ENCODE measurements at places on chromosomes 16 and 17.

DNA sequence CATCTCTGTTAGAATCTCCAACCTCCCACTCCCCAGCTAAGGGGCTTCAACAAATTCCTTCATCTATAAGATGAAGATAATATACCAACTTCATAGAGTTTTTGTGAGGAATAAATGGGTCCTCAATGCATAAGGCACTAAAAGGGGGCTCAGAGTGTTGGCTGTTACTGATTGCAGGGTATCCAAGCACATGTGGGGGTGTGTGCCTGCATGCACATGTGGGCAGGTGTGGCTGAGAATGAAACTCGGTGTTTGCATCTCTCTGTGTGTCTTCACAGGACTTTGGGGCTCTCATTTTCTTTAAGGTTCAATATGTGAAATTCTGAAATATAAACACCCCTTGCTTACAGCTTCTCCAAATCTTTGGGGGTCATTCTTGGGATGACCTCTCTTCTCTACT is 4.1 kb upstream of the PPP1R9B start:
- no peak for DNase-seq

GRCh38 chr16:1288813-1289476 is 20.5 kb upstream of the UBE2I start:
- no peak for DNase-seq

- no peak for DNase-seq
Observed at GRCh38 chr17:81339191-81339533, 44.1 kb upstream of the SLC38A10 start.

GRCh38 chr16:4272114-4272956 is 488 bp downstream of the TFAP4 start:
- DNase-seq, result peak; percentile 65

- DNase-seq, result no peak
Observed at GRCh38 chr17:5781236-5781927, 197.1 kb upstream of the NLRP1 start.

DNA sequence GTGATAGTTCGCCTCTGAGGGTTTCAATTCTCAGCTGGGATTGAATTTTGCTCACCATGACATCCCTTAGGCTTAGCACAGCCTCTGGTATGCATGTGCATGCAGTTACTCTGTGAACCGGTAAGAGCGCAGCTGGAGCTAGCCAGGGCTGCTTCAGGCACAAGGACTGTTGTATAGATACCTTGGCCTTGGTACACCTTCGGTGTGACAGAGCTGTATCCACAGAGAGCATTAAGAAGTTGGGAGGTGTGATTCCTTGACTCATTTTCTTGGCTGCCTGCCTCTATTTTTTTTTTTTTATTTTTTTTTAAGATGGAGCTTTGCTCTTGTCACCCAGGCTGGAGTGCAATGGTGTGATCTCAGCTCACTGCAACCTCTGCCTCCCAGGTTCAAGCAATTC is 2.2 kb upstream of the NUTF2 start:
- peak; percentile 46 for DNase-seq

DNA sequence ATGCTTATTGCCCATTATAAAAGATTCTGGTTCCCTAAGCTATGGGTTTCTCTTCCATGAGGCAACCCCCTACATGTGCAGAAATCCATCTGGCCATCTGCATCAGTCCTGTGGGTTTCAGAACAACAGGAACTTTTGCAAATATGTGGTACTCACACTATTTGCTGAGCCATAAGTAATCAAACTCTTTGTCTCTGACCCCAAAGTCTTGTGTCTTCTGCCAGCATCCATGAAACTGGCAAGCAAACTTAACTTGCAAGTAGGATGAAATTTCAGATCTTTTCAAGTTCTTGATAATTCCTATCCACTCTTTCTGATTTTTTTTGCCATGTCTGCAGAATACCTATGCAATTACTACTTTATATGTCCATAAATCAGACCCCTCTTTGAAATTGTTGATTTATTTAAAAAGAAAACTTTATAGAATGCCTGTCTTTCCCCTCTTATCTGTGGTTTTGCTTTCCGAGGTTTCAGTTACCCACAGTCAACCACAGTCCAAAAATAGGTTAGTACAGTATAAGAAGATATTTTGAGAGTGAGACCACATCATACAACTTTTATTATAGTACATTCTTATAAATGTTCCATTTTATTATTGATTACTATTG is 158.4 kb upstream of the IRX3 start:
- peak; percentile 5 for DNase-seq

DNA sequence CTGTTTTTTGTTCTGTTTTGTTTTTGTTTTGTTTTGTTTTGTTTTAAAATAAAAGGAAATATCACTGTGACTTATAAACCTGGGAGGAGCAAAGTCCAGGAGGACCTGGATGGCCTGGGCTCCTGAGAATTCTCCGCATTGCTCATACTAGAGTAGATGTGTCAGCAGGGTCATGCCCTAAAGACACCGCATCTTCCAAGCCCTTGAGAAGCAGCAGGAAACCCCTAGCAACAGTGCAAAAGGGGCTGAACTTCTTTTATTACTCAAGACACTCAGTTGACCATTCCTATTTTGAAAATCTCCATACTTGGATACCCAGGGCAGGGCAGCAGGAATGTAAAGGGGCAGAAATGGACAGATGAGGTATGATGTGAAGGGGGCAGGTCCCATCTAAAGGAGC is 51.8 kb downstream of the SYT17 start:
- peak; percentile 12 for DNase-seq

- DNase-seq, result no peak
Observed at GRCh38 chr16:91484-91883, 13.5 kb downstream of the MPG start.

- no peak for DNase-seq
Observed at GRCh38 chr17:4728124-4728523, 3.1 kb upstream of the MED11 start.

GRCh38 chr17:2068031-2068518 is 13.2 kb downstream of the HIC1 start:
- peak; percentile 93 for DNase-seq

DNA sequence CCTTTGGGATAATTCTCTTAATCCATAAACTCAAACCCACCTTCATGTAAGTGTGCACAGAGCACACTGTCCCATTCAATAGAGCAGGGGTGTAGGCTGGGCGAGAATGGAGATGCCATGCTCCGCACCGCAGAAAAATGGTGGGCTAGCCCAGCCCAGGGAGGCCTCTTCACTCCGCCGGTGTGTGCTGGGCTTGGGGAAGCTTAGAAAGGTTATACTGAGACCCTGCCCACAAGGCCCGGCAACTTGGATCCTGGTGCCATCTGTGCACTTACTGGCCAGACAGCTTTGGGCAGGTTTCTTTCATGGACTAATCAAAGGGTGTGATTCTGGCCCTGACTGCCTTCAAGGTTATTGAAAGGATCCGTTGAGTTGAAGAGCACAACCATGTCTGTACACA is 3.7 kb upstream of the STAT5A start:
- no peak for DNase-seq

DNA sequence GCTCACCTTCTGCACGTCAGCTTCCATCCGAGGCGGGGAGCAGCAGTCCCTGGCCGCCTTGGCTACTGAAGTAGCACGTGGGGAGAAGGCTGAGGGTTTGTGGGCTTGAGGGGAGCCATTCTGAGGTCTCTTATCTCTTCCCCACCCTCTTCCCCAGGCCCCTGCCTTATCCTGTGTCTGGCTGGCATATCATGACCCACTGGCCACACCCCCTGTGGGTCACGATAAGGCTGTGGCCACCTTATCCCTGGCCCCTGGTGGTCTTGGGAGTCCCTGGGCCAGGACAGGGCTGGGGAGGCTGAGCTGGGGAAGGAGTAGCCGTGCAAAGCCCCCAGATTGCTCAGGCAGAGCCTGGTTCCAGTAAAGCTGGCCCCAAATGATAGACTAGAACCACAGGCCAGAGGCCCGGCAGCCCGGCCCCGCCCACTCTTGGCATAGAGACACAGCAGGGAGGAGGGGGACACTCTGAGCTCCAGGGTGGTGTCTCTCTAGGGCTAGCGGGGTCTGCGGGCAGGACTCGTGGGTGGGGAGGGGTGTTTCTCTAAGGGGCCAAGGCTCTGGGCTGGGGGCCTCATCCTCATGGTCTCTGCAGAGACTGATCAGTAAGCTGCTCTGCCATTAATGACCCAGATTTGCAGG is 7.6 kb downstream of the SPNS2 start:
- no peak for DNase-seq

GRCh38 chr17:82443465-82444283 is 6.9 kb downstream of the CYBC1 start:
- DNase-seq, result no peak

- DNase-seq, result no peak
Observed at GRCh38 chr17:57154921-57155320, 69.9 kb downstream of the AKAP1 start.

DNA sequence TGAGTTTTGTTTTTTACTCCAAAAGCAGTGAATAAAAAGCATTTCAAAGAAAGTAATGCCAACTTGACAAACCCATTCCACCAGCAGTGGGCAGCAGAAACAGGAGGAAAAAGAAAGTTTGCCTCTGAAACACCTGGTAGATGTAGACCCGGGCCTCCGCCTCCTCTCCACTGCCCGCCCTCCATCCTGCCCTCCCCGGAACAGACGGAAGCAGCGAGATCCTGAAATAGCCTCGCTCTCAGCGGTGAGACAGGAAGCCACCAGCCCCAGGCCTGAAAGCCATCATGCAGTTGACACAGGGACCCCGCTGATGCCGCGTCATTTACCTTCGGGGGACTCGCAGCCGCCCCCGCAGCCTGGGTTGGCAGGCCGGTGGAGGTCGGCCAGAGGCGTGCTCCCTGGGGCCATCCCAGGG is 67.8 kb downstream of the C16orf78 start:
- no peak for DNase-seq

DNA sequence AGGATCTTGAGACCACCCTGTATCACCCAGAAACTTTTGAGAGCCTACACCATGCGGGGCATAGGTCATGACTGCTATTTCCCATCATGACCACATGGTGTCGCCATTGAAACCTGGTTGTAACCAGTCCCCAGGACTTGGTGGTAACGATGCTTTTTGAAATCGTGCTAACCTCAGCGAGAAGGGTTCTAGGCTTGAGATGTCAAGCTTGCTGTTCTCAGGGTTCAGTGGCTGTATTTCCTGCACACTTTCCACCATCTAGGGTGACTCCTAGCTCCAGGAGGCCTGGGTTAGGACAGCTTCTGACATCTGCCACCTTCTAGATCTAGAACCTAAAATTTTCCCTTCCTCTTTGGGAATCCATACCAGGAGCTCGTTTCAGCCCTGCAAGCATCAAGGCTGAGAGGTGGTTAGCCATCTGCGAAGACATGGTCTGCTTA is 13.0 kb upstream of the SPNS3 start:
- peak; percentile 73 for DNase-seq

- DNase-seq, result no peak
Observed at GRCh38 chr16:89084411-89084810, 9.2 kb upstream of the ACSF3 start.

DNA sequence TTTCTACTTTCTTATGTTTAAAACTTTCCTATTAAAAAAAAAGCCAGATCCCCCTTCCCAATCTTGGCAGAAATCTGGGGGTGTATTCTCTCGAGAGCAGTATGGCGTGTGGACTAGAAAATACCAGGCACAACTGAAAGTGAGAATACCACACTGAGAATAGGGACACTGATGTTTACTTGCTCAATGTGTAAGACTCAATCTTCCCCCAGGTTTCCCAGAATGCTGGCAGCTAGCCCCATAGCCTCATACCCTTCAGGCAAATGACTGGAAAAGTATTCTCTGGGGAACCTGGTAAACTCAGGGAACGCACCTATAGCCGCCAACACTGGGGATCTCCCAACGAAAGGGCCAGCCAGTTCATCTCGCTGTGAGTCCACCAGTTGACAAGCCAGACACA is 15.3 kb downstream of the ZZEF1 start:
- peak; percentile 8 for DNase-seq

DNA sequence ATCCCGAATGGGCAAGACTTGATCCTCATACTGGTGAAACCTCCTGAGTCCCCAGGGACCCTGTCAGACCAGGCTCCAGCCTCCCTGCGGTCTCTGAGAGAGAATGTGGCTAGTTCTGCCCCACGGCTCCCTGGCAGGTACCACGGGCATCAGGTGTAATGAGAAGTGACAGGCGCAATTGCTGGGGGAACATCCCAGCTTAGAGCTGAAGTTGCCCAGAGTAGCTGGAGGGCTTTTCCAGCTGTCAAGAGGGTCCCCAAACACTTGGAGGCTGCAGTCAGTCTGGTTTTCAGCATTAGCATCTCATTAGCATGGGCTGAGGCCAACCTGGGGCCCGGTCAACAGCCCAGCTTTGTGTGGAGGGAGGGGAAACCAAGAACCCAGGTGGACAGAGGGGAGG is 100.0 kb upstream of the TMEM132E start:
- no peak for DNase-seq

DNA sequence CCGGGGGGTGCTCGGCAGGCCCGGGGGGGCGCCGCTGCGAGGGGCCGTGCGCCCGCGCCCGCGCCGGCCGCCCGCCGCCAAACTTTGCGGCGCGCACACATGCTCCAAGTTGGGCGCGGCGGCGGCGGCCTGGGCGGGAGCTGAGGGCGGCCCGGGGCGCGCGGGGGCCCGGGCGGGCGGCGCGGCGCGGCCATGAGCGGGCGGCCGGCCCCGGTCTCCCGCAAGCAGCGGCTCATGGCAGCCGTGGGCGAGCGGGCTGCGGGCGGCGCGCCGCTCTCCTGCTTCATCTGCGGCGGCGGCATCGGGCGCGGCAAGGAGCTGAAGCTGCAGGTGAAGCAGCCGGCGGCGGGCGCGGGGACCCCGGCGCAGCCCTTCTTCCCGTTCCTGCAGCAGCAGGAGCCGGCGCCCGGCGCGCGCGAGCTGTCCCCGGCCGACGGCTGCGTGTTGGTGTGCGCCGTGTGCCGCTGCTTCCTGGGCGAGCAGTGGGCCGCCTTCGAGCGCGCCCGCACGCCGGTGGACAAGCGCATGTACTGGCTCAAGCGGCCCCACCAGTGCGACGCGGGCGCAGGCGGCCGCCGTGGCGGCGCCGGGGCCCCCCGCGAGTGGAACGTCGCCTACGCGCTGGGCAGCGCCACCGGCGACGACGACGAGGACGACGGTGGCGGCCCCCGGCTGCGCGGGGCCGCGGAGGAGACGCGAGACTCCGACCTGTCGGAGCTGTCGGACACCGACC is 57.2 kb upstream of the CIBAR2 start:
- DNase-seq, result no peak

Data from mesenchymal stem cell (in vitro differentiated cells and primary cell).